ENCODE measurements at places on chromosomes 12 and 14. TPM values are rescaled to one million over a fixed set of nuclear protein-coding genes. Genes with fewer than 3 reads are reported as not detected.

The KRT78 gene
- not detected for total RNA-seq

The PPP4R4 gene
- not detected for total RNA-seq

- DNase-seq, result no peak
Observed at GRCh38 chr14:52112336-52113018, 43.6 kb upstream of the NID2 start.

The SLC4A8 gene
- total RNA-seq, result 10.7 TPM

All from GM12878 (cell line).